Thymus (tissue), 14 donors: ENCODE measurements at places on chromosomes 13 and 19.

DNA sequence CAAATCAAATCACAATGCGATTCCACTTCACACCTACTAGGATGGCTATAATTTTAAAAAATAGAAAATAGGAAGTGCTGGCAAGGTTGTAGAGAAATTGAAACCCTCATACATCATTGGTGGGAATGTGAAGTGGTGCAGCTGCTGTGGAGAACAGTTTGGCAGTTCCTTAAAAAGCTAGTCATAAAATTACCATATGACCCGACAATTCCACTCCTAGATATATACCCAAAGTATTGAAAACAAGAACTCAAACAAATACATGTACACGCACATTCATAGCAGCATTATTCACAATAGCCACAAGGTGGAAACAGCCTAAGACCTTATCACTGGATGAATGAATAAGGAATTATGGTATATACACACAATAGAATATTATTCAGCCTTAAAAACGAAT lies 12.0 kb downstream of the HMGB1 start:
- no peak for DNase-seq

DNA sequence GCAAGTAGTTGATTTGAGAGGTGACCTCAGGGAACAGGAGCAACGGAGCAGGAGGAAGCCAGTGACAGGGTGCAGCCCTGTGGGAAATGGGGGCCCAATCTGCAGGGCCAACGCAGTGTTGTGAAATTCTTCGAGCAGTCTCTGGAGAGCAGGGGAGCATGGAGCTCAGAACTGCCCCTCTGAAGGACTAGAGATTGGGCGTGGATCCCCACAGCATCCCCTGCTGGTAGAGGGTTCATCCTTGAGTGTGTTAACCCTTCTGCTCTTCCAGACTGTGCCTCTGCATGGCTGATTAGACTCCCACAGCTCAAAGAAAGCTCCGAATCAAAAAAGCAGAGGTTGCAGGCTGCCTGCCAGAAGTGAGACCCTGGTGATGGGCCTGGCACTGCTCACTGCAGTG lies 77.9 kb upstream of the UQCRFS1 start:
- no peak for DNase-seq

- no peak for DNase-seq
These were observed 10.1 kb upstream of the ZNF358 start for GRCh38 chr19:7505682-7506384.

DNA sequence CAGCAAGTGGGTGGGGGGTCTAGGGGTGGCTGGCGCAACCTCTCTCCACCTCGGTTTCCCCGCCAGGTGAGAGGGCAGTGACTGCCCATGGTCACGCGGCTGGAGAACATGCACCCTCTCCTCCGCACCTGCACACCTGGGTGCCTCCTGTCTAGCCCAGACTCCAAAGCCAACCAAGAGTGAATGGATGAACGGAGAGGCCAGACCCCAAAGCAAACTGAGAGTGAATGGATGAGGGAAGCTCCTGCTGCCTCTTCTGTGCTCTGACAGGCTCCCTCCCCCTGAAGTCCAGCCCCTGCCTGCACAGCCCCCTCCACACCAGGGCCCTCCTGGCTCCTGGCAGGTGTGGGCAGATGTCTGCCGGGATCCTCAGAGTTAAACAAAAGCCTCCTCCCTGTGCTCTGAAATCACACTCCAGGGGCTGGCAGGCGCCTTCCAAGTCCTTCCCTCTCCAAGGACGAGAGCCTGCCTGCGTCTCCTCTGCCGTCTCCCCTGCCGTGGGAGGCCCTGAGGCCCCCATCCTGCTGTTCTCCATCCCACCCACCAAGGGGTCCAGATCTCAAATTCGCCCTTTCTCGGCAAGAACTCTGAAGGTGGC lies 2.2 kb downstream of the SBNO2 start:
- DNase-seq = no peak

GRCh38 chr19:13817615-13818371 lies 22.6 kb downstream of the ZSWIM4 start:
- no peak for DNase-seq

DNA sequence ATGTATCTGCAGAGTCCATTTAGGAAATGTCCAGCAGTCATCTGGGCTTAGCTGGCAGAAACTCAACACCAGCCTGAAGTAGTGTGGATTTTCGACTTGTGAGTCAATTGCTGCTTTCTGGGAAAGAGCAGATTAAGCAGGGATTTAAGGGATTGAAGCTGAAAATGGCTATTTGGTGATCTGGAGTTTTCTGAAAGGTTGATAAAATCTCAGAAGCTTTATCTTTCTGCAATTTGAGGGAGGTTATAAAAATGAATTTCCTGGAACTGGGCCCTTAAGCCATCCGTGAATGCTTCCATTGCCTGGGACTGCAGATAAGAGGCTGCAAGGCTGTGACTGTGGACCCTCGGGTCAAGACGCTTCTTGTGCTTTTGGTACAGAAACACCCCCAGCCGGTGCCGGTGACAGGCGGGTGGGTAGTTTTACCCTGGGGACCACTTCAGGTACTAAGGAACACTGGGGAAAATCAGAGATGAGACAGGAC lies 61.5 kb downstream of the COL4A1 start:
- no peak for DNase-seq

DNA sequence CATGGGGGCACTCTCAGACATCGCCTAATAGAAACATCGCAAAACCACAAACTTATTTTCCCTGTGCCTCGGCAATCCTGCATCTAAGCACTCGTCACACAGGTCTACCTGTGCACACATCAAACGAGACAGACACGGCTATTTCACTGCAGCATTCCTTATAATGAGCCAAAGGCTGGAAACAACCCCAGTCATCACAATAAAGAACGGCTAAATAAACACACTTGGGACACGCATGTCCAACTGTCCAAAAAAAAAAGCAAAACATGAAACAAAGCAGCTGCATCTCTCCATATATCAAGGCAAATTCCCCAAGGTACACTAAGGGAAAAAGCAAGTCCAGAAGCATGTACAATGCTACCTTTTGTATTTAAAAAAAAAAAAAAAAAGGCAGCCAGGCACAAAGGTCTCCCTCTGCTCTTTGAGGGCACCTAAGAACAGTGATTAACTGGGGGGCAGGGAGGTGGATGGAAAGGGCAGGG lies 27.2 kb upstream of the CCNP start:
- DNase-seq = no peak

DNA sequence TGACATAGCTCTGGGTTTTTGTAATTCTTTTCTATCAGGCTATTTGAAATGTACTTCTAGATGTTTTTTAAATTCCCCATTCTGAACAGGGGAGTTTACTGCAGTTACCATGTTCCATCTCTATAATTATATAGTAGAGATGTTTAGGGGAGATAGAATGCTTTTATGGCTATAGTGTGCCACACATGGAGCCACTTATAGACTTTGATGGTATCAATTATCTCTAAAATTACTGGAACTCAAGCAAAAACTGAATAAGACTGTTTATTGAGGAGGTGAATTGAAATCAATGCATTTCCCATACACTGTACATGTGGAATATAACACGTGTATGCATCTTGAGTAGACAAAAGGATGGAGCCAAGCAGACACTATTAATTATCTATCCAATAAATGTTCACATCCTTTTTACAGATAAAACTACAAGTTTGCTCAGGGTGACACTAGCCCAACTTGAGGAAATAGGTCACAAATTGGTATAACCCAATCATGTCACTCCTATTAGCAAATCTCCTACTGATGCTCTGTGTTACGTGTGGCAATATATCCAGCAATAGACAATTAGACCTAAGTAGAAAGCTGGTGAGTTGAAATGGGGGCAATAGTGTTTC lies 1882.6 kb downstream of the PCDH9 start:
- no peak for DNase-seq

- DNase-seq = no peak
These were observed 211.5 kb downstream of the KLF12 start for GRCh38 chr13:73922493-73923393.
